Osteocyte (in vitro differentiated cells): ENCODE measurements at places on chromosomes 7 and 10. TPM values are rescaled to one million over a fixed set of nuclear protein-coding genes. Genes with fewer than 3 reads are reported as not detected.

UNC5B gene
- total RNA-seq, result 13.0 and 13.1 TPM in 2 replicates

- peaks cover 33% of the 10 kb centered on the region for H3K27me3 ChIP-seq
- H3K27ac ChIP-seq, result no peak overlapping the region
- no peak for DNase-seq
- H3K4me3 ChIP-seq, result no peak overlapping the region
Observed at GRCh38 chr7:42745357-42746059, 166.4 kb downstream of the C7orf25 start.

DNA sequence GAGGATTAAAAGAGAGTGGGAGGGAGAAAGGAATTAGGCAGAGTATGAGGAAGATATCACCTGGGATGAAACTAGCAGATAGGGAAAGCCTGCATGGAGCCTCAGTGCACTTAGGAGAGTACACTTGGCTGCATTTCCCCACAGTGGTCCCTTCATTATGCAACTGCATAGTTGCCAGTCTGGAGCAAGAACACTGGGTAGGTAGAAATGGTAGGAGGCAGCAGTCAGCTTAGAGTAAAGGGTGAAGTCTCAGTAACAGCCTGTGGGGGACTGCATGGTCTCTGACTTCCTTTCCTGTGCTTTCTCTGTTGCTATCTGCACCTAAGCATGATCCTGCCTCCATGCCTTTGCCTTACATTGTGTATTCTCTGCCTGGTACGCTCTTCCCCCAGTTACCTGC lies 14.0 kb upstream of the PCGF5 start:
- H3K36me3 ChIP-seq, result no peaks in the 10 kb centered on the region
- H3K4me1 ChIP-seq, result peaks cover 7% of the 10 kb centered on the region
- H3K4me3 ChIP-seq, result no peak overlapping the region
- H3K27me3 ChIP-seq, result no peaks in the 10 kb centered on the region
- DNase-seq, result no peak

DNA sequence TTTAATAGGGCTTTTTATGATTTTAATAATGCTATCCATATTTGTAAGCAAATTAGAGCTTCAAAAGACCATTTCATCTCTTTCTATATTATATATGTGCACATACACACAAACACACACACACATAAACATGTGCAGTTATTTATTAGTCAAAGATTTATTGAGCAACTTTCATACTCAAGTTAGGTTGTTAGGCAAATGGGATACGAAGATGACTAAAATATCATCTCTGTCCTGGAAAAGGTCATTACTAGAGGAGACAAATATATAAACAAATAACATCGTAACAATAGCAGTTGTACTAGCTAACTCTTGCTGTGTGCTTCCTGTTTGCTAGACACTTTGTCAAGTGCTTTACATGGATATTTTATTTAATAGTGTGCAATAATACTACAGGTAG lies 307.9 kb downstream of the SNX13 start:
- H3K27ac ChIP-seq, result no peak overlapping the region
- H3K36me3 ChIP-seq, result no peaks in the 10 kb centered on the region
- peaks cover 6% of the 10 kb centered on the region for H3K4me1 ChIP-seq
- DNase-seq, result no peak

DNA sequence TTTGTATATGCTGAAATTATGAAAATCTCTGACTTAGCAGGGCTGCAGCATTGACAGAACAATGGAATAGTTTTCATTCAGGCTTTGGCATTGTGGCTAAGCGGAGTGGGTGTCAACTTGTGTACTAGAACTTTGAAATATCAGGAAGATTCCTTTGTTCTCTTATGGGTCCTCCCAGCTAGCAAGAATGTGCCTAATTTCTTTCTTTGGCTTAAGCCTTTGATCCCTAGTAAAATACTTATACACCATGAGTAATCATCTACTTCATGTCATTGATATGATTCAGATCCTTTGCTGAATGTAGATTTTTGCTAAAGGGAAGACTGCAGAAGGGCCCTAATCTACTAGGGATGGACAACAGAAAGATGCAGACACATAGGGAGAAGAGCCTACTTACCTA lies 6.2 kb downstream of the AVL9 start:
- H3K4me3 ChIP-seq, result no peak overlapping the region
- H3K27ac ChIP-seq, result peak overlapping the region; percentile 0
- no peak for DNase-seq

BTBD16 gene
- total RNA-seq, result not detected in 2 replicates

GRCh38 chr10:125629758-125630376 lies 53.1 kb downstream of the TEX36 start:
- peaks cover 29% of the 10 kb centered on the region for H3K27me3 ChIP-seq
- no peaks in the 10 kb centered on the region for H3K4me1 ChIP-seq
- H3K4me3 ChIP-seq, result no peak overlapping the region
- DNase-seq, result no peak
- no peaks in the 10 kb centered on the region for H3K36me3 ChIP-seq

GRCh38 chr10:69494626-69495558 lies 43.6 kb downstream of the TSPAN15 start:
- no peak for DNase-seq
- H3K4me3 ChIP-seq, result no peak overlapping the region
- H3K36me3 ChIP-seq, result no peaks in the 10 kb centered on the region
- peaks cover 2% of the 10 kb centered on the region for H3K4me1 ChIP-seq
- no peak overlapping the region for H3K27ac ChIP-seq
- peaks cover 3% of the 10 kb centered on the region for H3K27me3 ChIP-seq

SLC13A1 gene
- not detected in 2 replicates for total RNA-seq

OR6V1 gene
- not detected in 2 replicates for total RNA-seq

DNA sequence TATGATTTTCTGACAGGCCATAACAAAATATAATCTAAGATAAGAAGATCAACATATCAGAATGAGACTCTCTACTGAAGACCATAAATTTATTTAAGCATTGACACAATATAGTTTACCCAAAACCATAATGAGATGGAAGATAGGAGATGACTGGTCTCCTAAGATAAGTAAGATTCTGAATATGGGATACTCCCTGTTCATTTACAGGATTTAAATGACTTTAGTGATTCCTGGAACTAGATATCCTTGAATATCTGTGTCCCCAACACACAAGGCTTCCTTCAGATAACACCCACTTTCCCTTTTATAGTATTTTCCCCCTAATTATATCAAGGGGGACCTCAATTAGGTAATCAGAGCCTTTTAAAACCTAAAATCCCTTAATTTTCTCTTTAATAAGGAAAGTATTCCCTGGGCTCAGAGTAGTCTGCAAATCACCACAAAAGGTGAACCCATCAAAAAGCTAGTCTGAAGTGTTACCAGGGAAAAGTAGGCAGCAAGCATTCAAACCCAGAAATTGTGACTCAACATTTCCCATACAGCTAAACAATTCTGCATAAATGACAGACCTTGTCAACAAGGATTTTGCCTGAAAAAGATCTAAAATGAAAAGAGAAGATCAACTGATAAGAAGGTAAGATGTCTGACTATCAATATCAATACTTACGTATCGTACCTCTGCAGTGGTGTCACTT lies 99.9 kb downstream of the CNOT4 start:
- no peak for DNase-seq
- peaks cover 1% of the 10 kb centered on the region for H3K4me1 ChIP-seq
- H3K4me3 ChIP-seq, result no peak overlapping the region
- H3K27me3 ChIP-seq, result no peaks in the 10 kb centered on the region

GRCh38 chr10:128573281-128573845 lies 447.1 kb upstream of the MKI67 start:
- peaks cover 2% of the 10 kb centered on the region for H3K4me1 ChIP-seq
- no peak overlapping the region for H3K27ac ChIP-seq
- peak; percentile 78 for DNase-seq
- H3K36me3 ChIP-seq, result no peaks in the 10 kb centered on the region
- no peak overlapping the region for H3K4me3 ChIP-seq
- H3K27me3 ChIP-seq, result no peaks in the 10 kb centered on the region

DYDC1 gene
- total RNA-seq, result not detected in 2 replicates

NUTM2D gene
- total RNA-seq, result 6.8 and 6.9 TPM in 2 replicates

DNA sequence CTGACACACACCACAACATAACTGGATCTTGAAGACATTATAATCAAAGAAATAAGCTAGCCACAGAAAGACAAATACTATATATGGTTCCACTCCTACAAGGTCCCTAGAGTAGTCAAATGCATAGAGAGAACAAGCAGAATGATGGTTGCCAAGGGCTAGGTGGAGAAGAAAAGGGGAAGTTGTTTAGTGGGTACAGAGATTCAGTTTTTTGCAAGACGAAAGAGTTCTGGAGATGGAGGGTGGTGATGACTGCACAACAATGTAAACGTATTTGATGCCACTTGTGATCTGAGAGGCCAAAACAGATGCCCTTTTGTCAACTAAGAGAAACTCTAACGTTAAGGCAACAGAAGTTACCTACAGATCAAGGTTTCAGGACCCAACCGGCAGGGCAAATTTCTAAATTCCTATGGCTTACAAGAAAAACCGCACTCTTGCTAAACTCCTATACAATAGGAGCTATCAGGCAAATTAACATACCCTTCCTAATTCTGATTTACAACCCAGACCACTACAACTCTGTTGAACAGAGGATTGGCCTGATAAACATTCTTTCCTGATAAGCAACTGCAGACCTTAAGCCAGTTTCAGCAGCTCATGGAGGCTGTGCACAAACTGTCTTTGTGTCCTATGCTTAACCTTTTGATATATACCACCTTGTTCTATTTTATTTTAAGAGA lies 69.0 kb downstream of the FAM107B start:
- H3K27me3 ChIP-seq, result no peaks in the 10 kb centered on the region
- DNase-seq, result no peak
- peaks cover 10% of the 10 kb centered on the region for H3K4me1 ChIP-seq
- no peak overlapping the region for H3K4me3 ChIP-seq
- no peak overlapping the region for H3K27ac ChIP-seq

OPN1SW gene
- not detected in 2 replicates for total RNA-seq

PNLIPRP2 gene
- total RNA-seq, result not detected in 2 replicates

LLCFC1 gene
- total RNA-seq, result not detected in 2 replicates

ZNF804B gene
- total RNA-seq, result not detected in 2 replicates

DNA sequence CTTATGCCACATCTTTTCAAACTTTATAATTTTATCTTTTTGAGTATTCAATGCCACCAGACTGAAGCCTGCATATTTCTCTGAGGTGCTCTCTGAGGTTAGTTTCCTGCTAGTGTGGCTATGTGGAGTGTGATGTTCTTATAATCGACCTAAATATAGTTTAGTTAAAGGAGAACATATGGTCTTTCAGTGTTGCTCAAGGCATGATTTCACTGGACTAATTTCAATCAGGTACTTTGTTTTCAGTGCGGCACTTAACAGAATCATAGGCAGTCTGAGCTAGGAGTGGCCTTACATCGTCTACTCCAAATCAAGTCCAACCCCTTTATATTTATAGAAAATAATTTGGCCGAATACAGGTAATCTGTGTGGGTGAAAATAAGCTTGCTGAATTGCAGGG lies 134.2 kb downstream of the NXPH1 start:
- H3K27me3 ChIP-seq, result no peaks in the 10 kb centered on the region
- no peak overlapping the region for H3K4me3 ChIP-seq
- no peaks in the 10 kb centered on the region for H3K4me1 ChIP-seq
- DNase-seq, result no peak
- H3K27ac ChIP-seq, result no peak overlapping the region

DNA sequence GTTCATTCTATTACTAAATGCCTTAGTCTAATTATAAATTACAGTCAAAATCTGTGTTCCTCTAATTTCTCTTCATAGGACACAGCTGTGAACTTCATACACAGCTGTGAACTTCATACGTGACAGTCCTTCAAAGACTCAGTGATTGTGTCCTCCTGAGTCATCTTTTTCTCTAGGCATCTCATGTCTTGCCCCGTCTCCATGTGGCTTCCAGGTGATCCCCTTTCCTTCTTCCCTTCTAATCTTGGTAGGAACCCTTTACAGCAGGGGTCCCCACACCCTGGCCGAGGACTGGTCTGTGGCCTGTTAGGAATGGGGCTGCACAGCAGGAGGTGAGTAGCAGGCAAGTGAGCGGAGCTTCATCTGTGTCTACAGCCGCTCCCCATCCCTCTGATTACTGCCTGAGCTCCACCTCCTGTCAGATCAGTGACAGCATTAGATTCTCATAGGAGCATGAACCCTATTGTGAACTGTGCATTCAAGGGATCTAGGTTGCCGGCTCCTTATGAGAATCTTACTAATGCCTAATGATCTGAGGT lies 14.0 kb upstream of the EIF5AL1 start:
- H3K36me3 ChIP-seq, result no peaks in the 10 kb centered on the region
- H3K4me3 ChIP-seq, result no peak overlapping the region
- H3K27ac ChIP-seq, result no peak overlapping the region

TMEM196 gene
- total RNA-seq, result not detected in 2 replicates

TMEM236 gene
- 0.08 and 0.11 TPM in 2 replicates for total RNA-seq
